ENCODE measurements at places on chromosomes 6 and 20.

DNA sequence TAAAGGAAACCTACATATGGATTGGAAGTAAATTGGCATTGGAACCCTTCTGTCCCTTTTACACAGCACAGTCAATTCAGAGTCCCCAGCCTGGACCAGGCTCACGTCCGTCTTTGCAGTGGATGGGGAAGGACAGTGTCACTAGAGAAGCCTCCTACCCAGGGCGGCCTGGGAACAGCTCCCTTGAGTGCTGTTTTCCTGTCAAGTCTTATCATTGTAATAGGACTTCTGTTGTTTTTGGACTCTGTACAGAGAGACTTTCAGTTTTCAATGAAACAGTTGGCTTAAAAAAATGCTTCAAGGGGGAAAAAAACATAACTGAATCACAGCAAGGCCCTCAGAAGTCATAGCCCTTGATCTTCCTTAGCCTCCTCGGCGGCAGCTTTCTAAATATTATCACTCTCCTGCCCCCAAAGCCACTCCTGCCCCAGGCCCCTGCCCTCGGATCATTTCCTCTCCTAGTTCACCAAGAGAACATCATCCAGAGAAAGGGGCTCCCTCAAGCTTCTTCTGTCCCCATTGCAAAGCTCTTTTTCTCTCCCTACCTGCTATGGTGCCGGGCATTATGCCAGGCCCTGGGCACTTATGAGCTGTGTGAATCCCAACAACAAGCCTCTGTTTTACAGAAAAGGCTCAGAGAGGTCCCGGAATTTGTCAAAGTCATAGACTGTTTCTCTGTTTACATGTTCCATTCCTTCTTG, 37.8 kb upstream of the CNKSR3 start:
- DNase-seq, result no peak

GRCh38 chr6:144955392-144955791, 670.3 kb downstream of the UTRN start:
- no peak for DNase-seq

GRCh38 chr6:118371955-118372354, 176.1 kb upstream of the PLN start:
- no peak for DNase-seq

DNA sequence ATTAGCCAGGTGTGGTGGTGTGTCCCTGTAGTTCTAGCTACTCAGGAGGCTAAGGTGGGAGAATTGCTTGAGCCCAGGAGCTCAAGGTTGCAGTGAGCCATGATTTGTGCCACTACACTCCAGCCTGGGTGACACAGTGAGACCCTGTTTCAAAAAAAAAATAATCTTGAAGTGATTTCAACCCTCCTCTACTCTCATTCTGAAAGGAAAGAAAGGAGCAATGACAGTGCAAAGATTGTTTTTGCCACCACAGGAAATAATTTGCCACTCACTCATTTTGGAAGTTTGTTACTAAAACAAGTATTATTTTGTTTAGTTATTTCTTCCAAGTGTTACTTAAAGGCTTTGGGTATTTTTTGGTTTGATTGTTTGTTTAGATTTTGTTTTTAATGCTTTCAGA, 45.6 kb downstream of the BLTP3A start:
- DNase-seq, result no peak

GRCh38 chr6:167426651-167427050, 101.8 kb downstream of the TTLL2 start:
- no peak for DNase-seq

- peak; percentile 66 for DNase-seq
Measured at GRCh38 chr6:36340618-36341454, 4.1 kb upstream of the BNIP5 start.

- no peak for DNase-seq
Measured at GRCh38 chr6:32885698-32886286, 31.8 kb downstream of the PSMB9 start.

- no peak for DNase-seq
Measured at GRCh38 chr6:151442371-151442770, 9.6 kb downstream of the RMND1 start.

DNA sequence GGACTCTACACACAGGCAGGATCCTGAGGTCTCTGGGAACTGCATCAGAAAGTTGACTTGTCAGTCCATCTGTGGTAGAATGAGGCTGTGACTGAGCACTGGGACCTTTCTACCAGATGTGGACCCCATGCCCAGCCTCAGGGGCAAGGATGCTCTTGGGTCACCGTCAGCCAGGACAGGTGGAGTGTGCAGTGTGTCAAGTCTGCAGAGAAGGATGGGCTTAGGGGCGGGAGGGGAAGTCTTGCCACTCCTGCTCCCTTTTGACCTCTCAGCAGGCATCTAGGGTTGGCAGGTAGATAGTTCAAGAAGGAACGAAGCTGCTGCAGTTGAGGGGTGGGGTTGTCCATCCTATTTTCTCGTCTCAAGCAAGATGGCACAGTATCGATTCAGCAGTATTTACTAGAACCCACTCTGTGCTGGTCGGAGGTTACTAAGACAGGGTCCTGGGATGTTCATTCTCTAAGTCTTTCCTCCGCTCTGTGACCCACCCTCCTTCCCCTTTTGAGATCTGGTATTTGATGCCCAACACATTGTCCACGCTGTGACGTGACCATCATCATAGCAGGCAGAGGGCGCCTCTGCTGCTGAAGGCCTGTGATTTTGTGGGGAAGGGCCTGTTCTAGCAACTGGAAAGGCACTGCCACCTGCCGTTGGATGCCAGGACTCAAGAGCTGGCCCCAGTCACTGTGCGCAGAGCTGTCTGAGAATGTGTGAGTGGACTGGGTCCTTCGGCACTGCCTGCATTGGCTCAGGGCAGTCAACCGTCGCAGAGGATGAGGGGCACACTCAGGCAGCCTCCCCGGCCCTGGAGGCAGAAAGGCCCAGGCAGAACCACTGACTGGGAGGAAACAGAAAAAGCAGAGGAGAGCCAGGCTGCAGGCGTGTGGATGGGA, 23.2 kb downstream of the RBCK1 start:
- DNase-seq, result no peak

DNA sequence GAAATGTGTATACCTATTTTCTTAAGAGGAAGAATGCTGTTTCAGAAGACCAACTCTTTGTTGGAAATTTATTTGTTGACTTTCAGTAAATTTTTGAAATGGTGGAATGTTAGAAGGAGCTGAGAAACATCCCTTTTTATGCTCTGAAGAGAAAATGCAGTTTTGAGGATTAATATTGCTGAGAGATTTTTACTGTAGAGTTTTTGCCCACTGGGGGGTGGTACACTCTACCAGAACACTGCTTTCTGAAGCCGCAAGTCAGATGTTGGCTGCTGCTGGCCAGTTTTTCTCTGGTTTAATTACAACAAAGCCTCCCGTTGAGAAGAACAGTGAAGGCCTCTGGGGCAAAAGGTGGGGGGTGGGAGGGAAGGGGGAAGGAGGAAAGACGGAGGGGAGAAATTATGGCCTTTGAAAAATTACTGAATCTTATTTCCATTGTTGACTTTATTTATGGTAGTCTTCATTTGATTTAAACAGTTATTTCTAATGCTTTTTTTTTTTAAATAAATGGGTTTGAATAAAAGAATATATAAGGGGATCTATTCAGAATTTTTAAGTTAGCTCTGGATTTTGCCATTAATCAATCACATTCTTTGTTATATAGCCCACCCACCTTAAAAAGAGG, 3.0 kb downstream of the FLRT3 start:
- no peak for DNase-seq

GRCh38 chr6:50102676-50103075, 52.9 kb upstream of the DEFB112 start:
- DNase-seq, result no peak

GRCh38 chr6:133918208-133918930, 29.5 kb downstream of the TCF21 start:
- DNase-seq, result no peak

GRCh38 chr6:15255481-15255880, 9.6 kb downstream of the JARID2 start:
- DNase-seq, result no peak

GRCh38 chr6:14924126-14925024, 321.5 kb upstream of the JARID2 start:
- DNase-seq, result no peak

- DNase-seq, result no peak
Measured at GRCh38 chr6:2215342-2215741, 30.1 kb downstream of the GMDS start.

- no peak for DNase-seq
Measured at GRCh38 chr6:42269553-42269952, 51.9 kb upstream of the MRPS10 start.

DNA sequence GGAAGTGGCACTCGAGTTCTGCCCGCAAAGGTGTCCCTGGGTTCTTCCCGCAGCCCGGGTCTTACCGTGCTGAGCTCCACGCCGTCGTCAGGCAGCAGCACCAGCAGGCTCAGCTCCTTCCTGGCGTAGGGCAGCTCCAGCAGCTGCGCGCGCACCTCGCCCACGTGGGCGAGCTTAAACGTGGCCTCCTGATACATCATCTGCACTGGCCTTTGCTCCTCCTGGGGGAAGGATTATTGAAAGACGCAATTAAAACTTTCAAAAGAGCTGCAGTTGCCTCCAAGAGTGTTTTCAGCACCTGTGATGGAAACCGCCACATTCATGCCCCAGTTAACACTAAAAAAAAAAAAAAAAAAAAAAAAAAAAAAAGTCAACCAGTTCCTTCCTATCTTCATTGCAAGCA, 11.3 kb downstream of the SERPINB9 start:
- peak; percentile 40 for DNase-seq

DNA sequence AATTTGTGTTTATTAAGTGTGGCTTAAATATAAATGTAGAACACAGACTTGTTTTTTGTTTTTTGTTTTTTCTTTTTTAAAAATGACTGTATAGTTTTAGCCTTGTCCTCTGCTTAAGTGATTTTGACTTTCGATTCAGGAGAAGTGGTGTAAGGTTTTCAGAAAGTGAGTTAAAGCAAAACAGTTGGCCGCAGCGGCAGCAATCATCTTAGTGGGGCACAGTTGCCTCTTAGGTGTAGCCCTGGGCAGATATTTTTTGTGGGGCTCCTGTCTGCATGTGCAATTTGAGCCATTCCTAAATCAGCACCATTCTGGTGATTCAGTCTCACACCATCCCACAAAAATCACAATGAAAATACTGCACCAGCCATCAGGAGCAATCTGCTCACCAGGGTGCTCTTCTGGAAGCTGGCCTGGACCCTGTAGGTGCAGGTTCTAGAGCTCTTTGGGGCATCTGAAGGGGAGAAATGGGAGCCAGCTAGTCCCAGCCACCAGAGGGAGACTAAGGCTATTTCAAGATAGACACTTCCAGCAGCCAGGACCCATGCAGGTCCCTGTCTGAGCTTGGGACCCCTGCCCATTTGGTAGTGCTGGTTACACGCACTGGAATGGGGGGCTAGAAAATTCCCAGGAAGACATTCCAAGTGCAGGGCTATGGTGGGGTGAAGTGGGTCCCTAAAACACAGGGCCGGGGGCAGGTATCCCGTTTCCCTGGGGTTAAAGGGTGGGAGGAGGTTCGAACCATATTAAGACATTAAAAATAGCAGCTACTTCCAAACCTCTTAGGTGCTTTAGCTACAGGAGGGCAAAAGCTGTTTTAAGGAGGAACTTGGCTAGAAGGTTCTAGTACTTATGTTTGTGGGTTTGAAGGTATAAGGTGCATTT, 156.6 kb downstream of the NFATC2 start:
- no peak for DNase-seq

DNA sequence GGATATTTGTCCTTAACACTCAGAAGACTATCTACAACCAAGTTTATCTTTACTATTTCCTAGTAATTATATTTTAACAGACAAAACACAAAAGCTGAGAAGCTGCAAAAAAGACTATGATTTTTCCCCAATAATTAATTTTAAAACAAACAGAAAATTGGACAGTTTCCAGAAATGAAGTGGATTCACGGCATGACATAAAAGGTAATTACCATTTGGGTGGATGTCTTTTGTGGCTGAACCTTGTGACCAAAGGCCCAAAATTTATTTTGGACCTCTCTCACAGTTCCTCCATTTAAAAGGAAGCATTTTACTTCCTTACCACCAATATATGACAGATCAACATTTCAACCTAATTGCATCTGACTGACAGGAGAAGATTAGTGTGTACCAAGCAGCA, 90.2 kb downstream of the GMDS start:
- DNase-seq, result no peak

GRCh38 chr20:43993560-43993959, 78.9 kb downstream of the TOX2 start:
- no peak for DNase-seq

GRCh38 chr20:1448081-1448620, 18.5 kb downstream of the NSFL1C start:
- no peak for DNase-seq

DNA sequence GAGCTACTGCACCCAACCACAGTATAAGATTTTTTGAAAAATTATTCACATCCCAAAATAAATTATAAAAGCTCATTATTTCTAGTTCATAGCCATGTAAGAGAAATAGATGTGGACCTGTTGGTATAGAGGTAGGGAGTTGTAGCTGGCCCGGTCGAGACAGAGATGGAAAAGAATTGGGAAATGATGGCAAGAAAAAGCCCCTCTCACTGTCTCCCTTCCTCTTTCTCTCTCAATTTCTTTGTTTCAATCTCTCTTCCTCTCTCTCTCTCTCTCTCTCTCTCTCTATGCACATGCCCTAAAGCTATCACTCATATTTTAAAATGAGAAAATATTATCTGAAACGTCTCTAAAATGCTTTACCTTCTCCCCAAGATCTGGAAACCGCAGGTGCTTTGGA, 80.7 kb upstream of the CD83 start:
- DNase-seq, result no peak

- DNase-seq, result no peak
Measured at GRCh38 chr6:106084989-106085691, 996 bp upstream of the PRDM1 start.

DNA sequence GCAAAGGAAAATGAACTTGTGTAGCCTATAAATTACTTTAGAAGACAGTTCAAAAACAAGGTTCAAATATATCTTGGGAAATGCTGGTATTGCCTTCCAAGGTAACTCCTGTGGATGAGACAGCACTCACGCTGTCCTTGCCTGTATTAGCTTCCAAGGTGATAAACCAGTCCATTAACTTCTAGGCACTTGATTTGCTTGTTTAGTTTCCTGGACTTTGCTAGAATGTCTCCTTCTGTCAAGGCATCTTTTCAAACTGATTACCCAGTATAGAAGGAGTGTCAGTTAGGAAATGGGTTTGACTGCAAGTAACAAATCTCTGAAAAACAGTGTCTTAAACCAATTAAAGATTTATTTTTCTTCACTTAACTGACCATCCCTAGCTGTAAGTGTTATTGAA, 103.4 kb upstream of the SLC22A23 start:
- DNase-seq, result no peak

All from stimulated activated CD4-positive, alpha-beta T cell treated with anti-CD3 and anti-CD28 coated beads, Interleukin-15, amount 100 ng/mL, for 1 hour (primary cell).